ENCODE measurements at places on chromosomes 11 and 22. TPM values are rescaled to one million over a fixed set of nuclear protein-coding genes. Genes with fewer than 3 reads are reported as not detected.

DNA sequence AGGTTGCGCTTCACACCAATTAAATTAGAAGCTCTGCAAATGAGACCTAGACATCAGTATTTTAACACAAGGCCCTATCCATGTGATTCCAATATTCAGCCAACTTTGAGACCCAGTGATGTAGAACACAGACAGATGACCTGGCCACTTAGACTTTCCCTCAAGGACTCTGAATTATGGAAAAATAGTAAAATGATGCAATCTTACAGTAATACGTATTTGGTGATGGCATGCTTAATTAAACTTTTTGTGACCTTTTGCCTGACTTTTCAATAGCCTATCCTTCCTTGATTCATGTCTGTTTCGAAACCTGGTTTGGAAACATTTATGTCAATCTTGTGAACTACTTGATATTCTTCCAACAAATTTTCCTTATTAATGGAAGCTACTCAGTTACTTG, 521.2 kb downstream of the KCNA4 start:
- H3K4me1 ChIP-seq = no peaks in the 10 kb centered on the region
- H3K36me3 ChIP-seq = no peaks in the 10 kb centered on the region
- no peak for DNase-seq

GRCh38 chr11:113148652-113149051, 165.7 kb upstream of the TTC12 start:
- no peaks in the 10 kb centered on the region for H3K36me3 ChIP-seq
- H3K4me3 ChIP-seq = no peak overlapping the region
- H3K27ac ChIP-seq = no peak overlapping the region
- no peak for DNase-seq
- H3K4me1 ChIP-seq = peaks cover 6% of the 10 kb centered on the region
- no peaks in the 10 kb centered on the region for H3K27me3 ChIP-seq

DNA sequence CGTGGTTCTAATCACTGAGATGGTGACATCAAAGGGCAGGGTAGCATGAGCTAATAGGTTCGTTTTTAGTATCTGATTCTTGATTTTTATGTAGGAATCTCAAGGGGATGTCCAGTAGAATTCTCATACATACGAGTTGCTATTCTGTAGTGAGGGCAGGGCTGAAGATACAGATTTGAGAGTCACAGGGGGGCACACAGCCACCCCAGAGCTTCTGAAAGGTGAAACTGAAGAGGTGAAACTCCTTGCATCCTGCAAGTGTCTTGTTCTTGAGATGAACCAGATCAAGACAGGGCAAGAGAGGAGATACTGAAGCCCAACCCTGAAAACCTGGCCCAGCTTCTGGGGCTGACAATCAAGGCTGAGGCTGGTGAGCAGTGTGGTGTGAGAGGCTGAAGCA, 35.6 kb upstream of the TMEM123 start:
- H3K4me1 ChIP-seq = no peaks in the 10 kb centered on the region
- no peak for DNase-seq
- H3K27ac ChIP-seq = no peak overlapping the region
- H3K4me3 ChIP-seq = no peak overlapping the region

DNA sequence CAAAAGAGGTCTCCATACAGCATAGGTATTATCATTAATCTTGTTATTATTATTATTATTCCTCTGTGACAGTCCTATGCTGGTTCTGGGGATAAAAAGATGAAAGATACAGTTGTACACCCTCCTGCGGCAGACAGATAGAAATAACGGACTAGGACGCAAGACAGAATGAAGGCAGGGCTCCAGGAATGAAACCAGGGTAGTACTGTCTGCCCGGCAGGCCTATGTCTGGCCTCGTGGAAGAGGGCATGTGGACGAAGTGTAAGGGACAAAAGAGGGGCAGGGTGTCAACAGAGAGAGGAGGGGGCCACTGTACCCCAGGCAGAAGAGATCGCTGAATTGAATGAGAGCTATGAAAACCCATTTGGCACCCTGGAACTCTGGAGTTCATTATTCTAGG, 25.2 kb downstream of the DSCAML1 start:
- H3K27me3 ChIP-seq = no peaks in the 10 kb centered on the region
- H3K4me1 ChIP-seq = no peaks in the 10 kb centered on the region
- no peak overlapping the region for H3K27ac ChIP-seq
- no peaks in the 10 kb centered on the region for H3K36me3 ChIP-seq

- H3K4me3 ChIP-seq = no peak overlapping the region
- DNase-seq = peak; percentile 74
- H3K4me1 ChIP-seq = peaks cover 13% of the 10 kb centered on the region
- H3K36me3 ChIP-seq = no peaks in the 10 kb centered on the region
- no peaks in the 10 kb centered on the region for H3K27me3 ChIP-seq
These were observed 101.0 kb upstream of the CHRM4 start for GRCh38 chr11:46492532-46492931.

- no peak for DNase-seq
- H3K27ac ChIP-seq = no peak overlapping the region
- H3K4me1 ChIP-seq = no peaks in the 10 kb centered on the region
- H3K4me3 ChIP-seq = no peak overlapping the region
- peaks cover 17% of the 10 kb centered on the region for H3K36me3 ChIP-seq
These were observed 10.2 kb downstream of the TMEM121B start for GRCh38 chr22:17110791-17111550.

- peaks cover 25% of the 10 kb centered on the region for H3K36me3 ChIP-seq
- no peak overlapping the region for H3K27ac ChIP-seq
- H3K27me3 ChIP-seq = no peaks in the 10 kb centered on the region
- H3K4me1 ChIP-seq = no peaks in the 10 kb centered on the region
- H3K4me3 ChIP-seq = no peak overlapping the region
- DNase-seq = no peak
These were observed 54.8 kb upstream of the YPEL1 start for GRCh38 chr22:21790359-21790758.

- DNase-seq = no peak
- no peak overlapping the region for H3K4me3 ChIP-seq
- H3K27me3 ChIP-seq = no peaks in the 10 kb centered on the region
- peak overlapping the region; percentile 95 for H3K27ac ChIP-seq
- H3K4me1 ChIP-seq = peaks cover 19% of the 10 kb centered on the region
- no peaks in the 10 kb centered on the region for H3K36me3 ChIP-seq
These were observed 1.3 kb upstream of the CLCF1 start for GRCh38 chr11:67374571-67375281.

GRCh38 chr22:24474649-24475255, 20.4 kb upstream of the UPB1 start:
- H3K4me1 ChIP-seq = no peaks in the 10 kb centered on the region
- H3K36me3 ChIP-seq = no peaks in the 10 kb centered on the region
- no peak for DNase-seq
- no peak overlapping the region for H3K4me3 ChIP-seq
- H3K27me3 ChIP-seq = no peaks in the 10 kb centered on the region

DNA sequence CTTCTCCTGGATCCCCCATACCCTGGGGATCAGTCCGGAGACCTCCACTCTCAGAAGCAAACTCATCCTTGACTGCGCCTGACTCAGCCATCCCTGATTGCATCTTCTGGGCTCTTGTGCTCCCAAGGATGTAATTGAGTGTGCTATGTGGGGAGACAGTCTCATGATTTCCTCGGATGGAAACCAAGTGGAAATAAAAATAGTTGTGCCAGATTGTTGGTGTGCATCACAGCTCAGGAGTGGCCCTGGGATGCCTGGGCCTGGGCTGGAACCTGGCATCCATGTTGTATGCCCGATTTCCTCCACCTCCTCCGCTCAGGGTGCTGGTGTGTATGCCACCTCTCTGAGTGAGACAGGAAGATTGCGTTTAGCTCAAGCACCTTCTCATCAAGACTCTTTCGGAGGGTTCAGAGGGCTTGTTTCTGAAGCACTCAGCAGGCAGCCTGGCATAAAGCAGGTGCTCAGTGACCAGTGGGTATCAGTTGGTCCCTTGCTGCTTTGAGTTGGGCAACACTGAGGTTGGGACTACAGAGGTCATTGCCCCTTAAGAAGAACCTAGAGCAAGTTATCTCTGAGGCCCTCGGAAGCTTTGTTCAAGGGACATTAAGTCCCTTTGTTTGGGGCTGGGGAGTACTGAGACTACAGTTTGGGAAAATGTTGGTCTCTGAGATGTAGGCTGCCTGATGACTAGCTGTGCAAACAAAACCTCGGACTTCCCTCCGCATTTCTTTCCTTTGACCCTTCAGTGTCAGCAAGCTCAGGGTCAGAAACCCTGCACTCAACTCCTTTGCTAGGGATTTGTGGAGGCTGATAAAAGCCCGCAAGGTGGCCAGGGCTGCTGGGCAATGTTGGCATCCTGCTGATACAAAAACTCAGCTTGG, 24.8 kb upstream of the MICAL2 start:
- no peaks in the 10 kb centered on the region for H3K27me3 ChIP-seq
- H3K36me3 ChIP-seq = no peaks in the 10 kb centered on the region
- no peak for DNase-seq

DNA sequence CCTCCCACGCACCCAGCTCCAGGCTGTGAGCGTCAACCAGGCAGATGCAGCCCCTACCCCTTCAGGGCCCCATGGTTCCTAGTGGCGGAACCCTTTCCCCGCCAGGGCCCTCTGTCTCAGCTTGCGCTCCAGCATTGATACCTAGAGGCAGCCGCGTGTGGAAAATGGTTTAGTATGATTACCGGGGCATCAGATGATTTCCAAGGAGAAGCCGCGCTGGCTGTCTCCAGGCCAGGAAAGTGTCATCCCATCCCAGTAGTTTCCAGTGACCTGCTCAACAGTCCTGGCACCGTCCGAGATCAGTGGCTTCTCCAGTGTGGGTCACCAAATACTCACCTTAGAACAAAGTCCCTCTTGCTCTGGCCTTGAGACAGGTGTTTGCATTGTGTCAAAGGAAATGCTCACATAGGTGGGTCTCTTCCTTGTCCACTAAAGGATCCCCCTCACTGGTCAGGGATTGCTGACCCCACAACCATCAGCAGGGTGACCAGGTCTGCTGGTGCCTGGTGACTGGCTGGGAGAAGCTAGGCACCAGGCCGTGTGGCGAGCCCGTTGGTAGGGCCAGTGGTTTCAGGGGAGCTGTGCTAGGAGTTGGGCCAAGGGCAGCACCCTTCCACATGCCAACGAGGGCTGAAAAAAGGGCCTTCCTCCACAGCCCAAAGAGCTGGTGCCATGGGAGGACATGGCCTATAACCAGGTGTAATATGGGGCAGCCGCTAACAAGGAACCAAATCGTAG, 109.4 kb downstream of the MORC2 start:
- no peak overlapping the region for H3K27ac ChIP-seq
- no peaks in the 10 kb centered on the region for H3K4me1 ChIP-seq
- no peaks in the 10 kb centered on the region for H3K27me3 ChIP-seq
- DNase-seq = no peak
- H3K36me3 ChIP-seq = no peaks in the 10 kb centered on the region

DNA sequence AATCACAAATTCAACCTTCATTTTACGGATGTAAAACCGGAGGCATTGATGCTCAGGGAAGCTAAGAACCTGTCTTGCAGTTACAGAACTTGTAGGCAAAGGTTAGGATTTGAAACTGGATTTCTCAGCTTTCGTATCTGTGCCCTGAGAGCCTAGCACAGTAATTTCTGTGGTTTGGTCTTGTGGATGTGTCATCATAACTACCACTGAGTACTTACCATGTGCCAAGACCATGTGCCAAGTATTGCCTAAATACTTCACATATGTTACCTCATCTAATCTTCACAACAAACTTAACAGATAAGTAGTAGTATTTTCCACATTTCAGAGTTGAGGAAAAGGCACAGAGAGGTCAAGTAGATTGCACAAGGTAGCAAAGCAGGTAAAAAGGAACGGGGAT, 140.7 kb downstream of the NXPE2 start:
- peaks cover 16% of the 10 kb centered on the region for H3K27me3 ChIP-seq
- H3K4me3 ChIP-seq = no peak overlapping the region
- no peaks in the 10 kb centered on the region for H3K4me1 ChIP-seq

The SLC22A8 gene
- not detected for total RNA-seq

The SHISAL1 gene
- 3.0 TPM for total RNA-seq
